Hypothalamus (tissue), 51 donors: ENCODE measurements at places on chromosomes 11 and 22.

GRCh38 chr11:108025387-108026080, 16.8 kb downstream of the CUL5 start:
- no peak for DNase-seq

GRCh38 chr11:11724994-11725393, 103.2 kb upstream of the GALNT18 start:
- no peak for DNase-seq

DNA sequence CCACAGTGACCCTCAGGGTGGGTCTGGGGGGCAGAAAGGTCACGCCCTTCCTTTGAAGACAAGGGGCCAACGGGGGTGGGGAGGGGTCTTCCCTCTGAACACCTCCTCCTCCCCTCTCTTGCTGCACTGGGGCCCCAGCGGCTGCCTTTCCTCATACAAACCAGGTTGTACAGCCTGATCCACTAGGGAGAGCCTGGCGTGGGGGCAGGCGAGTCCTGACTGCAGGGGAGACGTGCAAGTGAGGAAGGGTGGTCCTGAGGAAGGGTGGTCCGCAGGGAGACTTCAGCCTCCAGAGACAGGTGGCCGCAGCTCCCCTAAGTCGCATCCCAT, 43.6 kb upstream of the LINC01488 start:
- DNase-seq = no peak

- DNase-seq = no peak
Measured at GRCh38 chr22:50192436-50193204, 6.9 kb downstream of the TRABD start.

GRCh38 chr11:30457087-30457486, 129.1 kb downstream of the MPPED2 start:
- DNase-seq = no peak

DNA sequence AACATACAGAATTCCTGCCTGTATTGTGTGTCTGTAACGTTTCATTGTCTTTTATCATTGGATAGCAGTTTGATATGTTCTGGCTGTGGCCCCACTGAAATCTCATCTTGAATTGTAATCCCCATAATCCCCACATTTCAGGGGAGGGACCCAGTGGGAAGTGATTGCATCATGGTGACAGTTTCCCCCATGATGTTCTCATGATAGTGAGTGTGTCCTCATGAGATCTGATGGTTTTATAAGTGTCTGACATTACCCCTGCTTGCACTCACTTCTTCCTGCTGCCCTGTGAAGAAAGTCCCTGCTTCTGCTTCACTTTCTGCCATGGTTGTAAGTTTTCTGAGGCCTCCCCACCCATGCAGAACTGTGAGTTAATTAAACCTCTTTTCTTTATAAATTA, 19.6 kb upstream of the MTMR2 start:
- no peak for DNase-seq

GRCh38 chr11:17268902-17269301, 7.6 kb upstream of the NUCB2 start:
- DNase-seq = no peak

DNA sequence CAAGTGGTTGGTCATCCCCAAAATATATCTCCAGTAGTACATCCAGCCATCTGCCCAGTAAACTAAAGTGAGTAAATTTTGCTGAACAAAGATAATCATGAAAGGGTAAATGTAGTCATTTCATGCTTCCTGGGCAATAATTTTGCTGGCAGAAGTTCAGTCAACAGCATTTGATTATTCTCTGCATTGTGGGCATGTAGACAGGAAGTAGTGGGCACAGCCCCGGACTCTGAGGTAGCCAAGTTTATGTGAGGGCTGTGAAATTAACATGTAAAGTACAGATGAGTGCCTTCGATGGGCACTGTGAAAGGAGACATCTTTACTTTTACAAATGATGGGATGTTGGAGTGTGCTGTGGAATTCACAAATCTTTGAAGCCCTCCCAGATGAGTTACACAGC, 312.2 kb upstream of the MTNR1B start:
- DNase-seq = no peak

GRCh38 chr11:35662061-35662648, 420 bp upstream of the TRIM44 start:
- no peak for DNase-seq
